ENCODE measurements at places on chromosomes 7 and 10.

GRCh38 chr10:42949287-42949686 is 127.6 kb upstream of the RET start:
- DNase-seq, result no peak

GRCh38 chr10:70791386-70792039 is 6.3 kb upstream of the TBATA start:
- no peak for DNase-seq

DNA sequence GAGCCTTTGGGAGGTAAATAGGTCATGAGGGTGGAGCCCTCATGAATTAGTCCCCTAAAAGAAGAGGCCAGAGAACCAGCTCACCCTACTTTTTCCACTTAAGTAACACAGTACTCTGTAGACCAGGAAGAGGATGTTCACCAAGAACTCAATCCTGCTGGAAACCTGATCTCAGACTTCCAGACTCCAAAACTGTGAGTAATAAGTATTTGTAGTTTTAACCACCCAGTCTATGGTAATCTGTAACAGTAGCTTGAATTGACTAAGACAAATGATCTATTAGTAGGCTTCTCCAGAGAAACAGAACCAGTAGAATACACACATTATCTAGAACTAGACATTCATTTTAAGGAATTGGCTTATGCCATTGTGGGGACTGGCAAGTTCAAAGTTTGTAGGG is 51.5 kb downstream of the ANKMY2 start:
- no peak for DNase-seq

GRCh38 chr10:9868499-9868898 is 1149.2 kb upstream of the CELF2 start:
- DNase-seq, result no peak

DNA sequence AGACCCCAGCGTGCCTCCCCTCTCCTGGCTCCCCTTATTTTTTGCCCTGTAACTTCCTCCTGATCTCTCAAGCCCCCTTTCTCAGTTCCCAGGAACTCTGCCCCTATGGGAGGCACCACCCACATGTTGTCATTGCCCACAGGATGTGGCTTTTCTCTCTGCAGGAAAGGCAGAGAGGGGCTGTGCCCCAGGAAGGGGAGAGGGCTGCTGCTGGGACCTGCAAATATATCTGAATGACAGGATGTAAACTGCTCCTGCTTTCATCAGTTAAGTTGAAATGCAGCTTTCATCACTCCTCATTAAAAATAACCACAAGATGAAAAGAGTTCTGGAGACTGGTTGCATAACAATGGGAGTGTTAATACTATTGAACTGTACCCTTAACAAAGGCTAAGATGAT is 103.3 kb downstream of the CLEC2L start:
- DNase-seq, result no peak

DNA sequence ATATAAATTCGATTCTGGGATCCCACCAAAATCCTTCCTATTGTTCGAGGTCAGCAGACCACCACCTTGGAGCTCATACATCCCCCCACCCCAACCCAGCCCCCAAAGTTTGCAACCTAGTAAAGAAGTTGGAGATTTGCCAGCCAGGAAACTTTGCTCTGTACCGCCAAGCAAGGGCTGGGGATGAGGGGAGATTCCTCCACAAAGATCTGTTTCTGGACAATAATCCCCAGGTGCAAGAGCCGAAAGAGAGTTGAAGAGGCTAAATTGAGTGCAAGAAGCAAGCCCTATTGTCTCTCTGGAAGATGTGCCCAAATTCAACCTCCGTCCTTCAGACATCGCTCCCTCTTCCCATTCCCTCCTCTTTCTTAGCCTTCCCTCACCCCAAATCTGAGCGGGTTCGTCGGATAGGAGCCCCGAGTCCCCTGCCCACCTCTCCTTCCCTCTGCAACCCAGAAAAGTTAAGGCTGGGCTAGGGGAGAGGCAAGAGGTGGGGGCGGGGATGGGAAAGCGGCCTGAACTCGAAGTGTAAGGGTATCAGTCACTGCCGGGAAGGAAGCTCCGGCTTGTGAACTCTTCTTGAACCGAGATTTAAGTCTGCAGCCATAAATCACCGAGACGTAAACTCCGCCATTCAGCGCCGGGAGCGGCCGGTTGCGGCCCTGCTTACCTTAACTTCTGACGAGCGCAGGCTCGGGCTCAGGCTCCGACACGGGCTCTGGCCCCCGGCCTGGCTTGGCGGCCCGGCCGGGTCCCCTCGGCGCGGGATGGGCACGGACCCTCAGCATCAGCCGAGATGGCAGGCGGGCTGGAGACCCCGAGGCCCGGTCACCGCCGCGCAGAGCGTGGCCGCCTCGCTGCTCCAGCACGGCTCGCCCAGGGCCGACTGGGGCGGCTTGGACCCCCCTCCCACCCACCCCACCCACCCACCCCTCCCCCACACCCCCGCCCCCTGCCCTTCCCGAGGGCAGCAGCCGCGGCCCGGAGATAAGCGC is 10.8 kb upstream of the HOXA2 start:
- DNase-seq, result no peak

DNA sequence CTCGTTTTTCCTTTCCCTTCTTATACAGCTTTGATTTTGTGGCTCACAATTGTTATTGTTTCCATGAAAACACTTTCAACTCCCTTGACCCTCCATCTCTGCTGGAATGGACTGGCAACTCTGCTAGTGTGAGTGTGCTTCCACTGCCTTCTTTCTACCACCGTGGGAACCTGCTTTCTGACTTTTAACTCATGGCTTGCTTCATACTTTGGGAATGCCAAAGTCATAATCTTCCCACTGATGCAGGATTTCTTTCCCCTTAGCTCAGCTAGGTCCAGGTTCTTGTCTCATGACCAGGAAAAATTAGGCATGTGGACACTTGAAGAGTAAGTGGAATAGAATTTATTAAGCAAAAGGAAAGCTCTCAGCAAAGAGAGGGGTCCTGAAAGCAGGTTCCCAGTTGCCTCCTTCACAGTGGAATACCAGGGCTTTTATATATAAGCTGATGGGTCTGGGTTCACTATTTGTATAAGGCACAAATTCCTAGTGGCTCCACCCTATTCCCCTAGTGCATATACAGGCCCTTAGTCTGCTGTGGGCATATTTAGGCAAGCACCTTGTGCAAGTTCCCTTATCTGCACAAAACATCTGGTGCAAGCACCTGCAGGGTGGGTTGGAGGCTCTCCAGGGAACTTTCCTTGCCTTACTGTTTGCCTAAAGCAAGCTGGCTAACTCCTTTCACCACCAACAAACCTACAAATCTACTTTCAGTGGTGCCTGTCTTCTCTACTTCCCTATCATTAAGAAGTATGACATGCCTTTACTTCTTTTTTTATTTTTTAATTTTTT is 119.5 kb downstream of the CFAP58 start:
- no peak for DNase-seq

DNA sequence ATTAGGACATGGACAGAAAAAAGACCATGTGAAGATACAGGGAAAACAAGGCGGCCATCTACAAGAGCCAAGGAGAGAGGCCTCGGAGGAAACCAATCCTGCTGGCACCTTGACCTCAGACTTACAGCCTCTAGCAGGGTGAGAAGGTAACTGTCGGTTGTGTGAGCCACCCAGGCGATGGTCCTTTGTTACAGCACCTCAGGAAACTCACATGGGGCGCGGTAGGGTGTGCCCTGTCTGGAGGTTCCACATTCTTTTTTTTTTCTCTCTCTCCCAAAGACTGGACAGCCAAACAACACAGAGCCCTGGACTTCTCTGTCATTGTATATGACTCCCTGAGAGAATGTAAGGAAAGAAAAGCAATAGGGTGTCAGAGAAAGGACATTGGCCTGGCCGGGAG is 163.2 kb downstream of the KCNMA1 start:
- no peak for DNase-seq

- DNase-seq, result peak; percentile 96
Observed at GRCh38 chr10:17643755-17644484, at the start of gene STAM. STAM (plus strand) TSS chr10:17644151; CDS start chr10:17644340, 189 bp downstream.

GRCh38 chr7:140877249-140877524 is 47.5 kb downstream of the BRAF start:
- no peak for DNase-seq

DNA sequence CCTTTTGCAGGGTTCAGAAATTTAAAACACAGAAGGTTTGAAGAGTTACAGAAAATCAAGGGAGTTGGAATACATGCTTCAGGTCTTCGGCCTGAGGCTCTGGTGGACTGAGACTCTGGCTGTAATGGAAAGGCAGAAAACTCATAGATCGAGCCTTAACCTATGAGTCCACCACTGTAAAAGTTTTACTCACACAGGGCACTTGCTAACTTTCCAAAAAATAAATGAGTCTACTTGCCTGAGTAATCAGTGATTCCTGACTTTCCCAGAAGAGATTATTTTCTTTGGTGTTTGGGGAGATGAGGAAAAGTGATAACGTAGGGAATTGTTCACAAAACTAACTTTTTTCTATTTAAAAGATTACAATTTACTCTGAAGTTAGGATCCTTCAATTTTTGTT is 108.0 kb downstream of the MBL2 start:
- no peak for DNase-seq

Measured in A673 (cell line).